ENCODE measurements at places on chromosomes 1 and 21.

GRCh38 chr21:42435833-42436232, 32.1 kb downstream of the UBASH3A start:
- DNase-seq = no peak

GRCh38 chr1:6961905-6962477, 176.7 kb downstream of the CAMTA1 start:
- DNase-seq = no peak

DNA sequence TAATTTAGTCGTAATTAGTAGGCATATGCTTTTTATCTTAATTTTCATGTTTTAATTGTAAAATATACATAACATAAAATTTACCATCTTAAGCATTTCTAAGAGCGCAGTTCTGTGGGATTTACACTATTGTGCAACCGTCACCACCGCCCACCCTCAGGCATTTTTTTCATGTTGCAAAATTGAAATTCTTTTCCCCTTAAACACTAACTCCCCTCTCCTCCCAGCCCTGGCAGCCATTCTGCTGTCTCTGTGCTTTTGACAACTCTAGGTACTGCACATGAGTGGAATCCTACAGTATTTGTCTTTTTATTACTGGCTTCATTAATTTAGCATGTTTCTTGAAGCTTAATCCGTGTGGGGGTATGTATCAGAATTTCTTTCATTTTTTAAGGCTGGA, 7.8 kb downstream of the PIK3CD start:
- DNase-seq = peak; percentile 16

- peak; percentile 45 for DNase-seq
These were observed 361.5 kb upstream of the ZP4 start for GRCh38 chr1:238252033-238252802.

- no peak for DNase-seq
These were observed 19.4 kb downstream of the RSPH1 start for GRCh38 chr21:42476388-42477331.

GRCh38 chr1:241637604-241638003, 2.6 kb downstream of the CHML start:
- DNase-seq = no peak

DNA sequence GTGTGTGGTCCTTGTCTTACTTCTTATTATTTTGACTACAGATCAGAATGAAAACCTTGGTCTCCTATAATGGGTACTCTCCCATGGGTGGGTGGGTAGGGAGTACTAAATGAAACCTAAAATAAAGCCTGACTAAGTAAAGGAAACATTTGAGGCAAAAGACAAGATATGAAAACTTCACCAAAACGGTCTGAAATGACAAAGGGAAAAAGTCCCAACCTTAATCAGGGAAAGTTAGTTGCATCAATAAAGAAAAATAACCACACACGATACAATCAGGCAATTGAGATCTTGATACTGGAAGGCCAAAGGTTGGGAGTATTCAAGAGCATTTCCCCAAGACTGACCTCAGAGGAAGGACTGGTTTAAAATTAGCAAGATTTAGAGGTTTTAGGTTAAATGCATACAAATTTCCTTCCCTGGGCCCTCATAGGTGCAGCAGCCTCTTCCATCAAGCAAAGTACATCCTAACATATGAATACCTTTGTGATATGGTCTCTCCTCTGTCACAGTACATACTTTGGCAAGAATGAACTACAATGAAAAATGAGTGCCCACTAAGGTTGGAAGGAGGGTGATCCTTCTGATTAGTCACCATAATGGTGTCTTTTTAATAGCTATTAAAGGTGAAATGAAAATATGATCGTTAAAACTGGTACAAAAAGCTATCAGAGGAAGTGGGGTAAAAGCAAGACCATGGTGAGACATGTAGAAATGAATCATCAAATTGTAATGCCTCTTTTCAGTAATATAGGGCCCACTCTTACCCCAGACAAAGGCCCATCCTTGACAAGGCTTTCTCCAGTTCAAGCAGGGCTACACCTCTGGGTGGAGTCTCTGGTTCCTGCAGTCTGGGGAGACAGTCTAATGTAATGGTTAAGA, 15.3 kb upstream of the TNFSF4 start:
- DNase-seq = no peak

DNA sequence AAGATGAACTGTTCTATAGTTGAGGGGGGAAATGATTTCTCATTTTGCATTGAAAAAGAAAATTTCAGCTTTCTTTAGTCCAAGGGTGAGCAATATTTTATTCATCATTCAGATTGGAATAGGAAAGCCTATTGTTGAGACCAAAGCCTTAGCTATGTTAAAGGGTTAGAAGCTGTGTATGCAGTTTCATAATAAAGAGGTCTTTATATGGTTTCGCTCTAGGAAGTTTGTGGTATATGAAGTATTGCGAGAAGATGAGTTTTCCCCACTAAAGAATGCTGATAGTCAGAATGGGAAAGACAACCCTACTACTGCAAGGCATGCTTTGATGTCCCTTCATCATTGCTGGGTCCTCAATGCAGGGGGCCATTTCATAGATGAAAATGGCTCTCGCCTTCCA, 28.6 kb downstream of the UAP1 start:
- DNase-seq = no peak

DNA sequence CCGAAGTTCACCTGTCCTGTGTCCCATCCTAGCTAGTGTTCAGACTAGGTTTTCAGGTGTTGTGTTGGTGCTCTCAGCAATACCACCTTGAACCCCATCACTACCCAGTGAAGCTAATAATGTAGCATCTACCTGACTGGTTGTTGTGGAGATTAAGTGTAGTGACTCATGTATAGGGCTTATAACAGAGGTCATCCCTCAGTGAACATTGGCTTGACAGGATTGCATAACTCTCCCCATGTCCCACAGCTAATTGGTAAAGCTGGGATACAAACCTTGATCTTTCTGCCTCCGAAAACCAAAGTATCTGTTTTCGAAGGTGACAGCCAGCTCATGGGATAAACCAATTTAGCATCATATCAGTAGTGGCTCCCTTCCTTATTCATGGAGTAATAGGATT, 44.5 kb upstream of the TNR start:
- DNase-seq = no peak

All from astrocyte of the cerebellum (primary cell).